T-helper 17 cell (primary cell): ENCODE measurements at places on chromosomes 4 and X.

DNA sequence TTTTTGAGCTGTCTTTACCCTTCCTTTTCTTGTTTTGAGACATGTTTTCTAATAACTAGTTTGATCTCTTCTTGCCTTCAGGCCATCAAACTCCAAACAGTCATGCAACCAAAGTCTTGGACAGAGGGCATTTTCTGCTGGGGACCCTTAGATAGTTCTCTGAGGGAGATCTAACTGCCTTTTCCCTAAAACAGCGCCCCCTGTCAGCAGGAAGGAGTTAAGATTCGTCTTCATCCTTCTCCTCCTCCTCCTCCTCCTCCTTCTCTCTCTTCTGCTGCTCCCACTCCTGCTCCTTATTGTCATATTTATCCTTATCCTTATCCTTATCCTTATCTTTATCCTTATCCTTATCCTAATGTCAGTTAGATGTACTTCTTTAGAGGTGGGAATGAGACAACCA lies 417.2 kb downstream of the TRAM1L1 start:
- no peak for DNase-seq
- H3K36me3 ChIP-seq, result no peaks in the 10 kb centered on the region
- no peaks in the 10 kb centered on the region for H3K27me3 ChIP-seq
- H3K4me1 ChIP-seq, result no peaks in the 10 kb centered on the region
- no peak overlapping the region for H3K27ac ChIP-seq

DNA sequence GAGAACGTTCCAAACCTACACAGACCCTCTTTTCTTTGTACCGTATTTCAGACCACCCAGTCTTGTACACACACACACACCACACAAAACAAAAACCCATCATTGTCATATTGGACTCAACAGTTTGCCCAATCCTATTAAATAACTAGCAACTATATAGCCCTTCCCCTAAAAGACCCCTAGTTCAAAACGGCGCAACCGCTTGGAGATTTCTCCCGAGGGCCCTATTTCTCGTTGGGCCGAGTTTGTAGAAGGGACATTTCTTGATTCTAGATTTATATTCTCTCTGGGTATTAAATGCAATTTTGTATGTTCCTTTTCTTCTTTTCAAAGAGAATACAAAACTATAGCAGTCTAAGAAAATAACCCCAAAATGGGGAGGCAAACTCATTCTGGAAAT lies 547 bp upstream of the PDGFRA start:
- no peak for DNase-seq
- H3K36me3 ChIP-seq, result peaks cover 10% of the 10 kb centered on the region
- peak overlapping the region; percentile 70 for H3K4me3 ChIP-seq
- H3K27ac ChIP-seq, result peak overlapping the region; percentile 9

- H3K4me3 ChIP-seq, result no peak overlapping the region
- no peaks in the 10 kb centered on the region for H3K27me3 ChIP-seq
- peaks cover 7% of the 10 kb centered on the region for H3K4me1 ChIP-seq
Observed at GRCh38 chr4:145878501-145879435, 59.9 kb downstream of the ZNF827 start.

- H3K27me3 ChIP-seq, result no peaks in the 10 kb centered on the region
- no peaks in the 10 kb centered on the region for H3K36me3 ChIP-seq
- DNase-seq, result no peak
- H3K27ac ChIP-seq, result no peak overlapping the region
Observed at GRCh38 chrX:123088331-123088730, 95.7 kb upstream of the GRIA3 start.

- no peaks in the 10 kb centered on the region for H3K27me3 ChIP-seq
- H3K27ac ChIP-seq, result no peak overlapping the region
- DNase-seq, result no peak
- H3K4me3 ChIP-seq, result peak overlapping the region; percentile 19
- peaks cover 6% of the 10 kb centered on the region for H3K4me1 ChIP-seq
- H3K36me3 ChIP-seq, result no peaks in the 10 kb centered on the region
Observed at GRCh38 chr4:46839128-46839527, 69.9 kb downstream of the COX7B2 start.

DNA sequence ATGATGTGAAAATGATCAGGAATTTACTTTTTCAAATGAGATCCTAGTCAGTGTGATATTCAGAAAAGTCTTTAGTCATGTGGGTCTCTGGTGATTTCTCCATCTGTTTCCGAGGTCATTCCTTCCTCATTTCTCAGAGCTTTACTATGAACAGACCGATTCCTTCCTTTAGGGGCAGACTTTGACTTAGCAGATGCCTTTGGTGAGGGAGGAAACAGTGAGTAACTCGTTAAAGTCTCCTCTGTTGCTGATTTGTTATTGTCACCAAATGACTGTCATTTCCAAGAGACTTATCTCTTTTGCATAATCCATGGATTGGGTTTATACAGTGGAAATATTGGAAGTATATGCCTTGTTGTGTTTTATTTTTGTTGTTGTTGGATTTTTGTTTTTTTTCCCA lies 76.2 kb upstream of the CD99 start:
- no peak for DNase-seq
- H3K4me1 ChIP-seq, result peaks cover 23% of the 10 kb centered on the region
- peak overlapping the region; percentile 63 for H3K27ac ChIP-seq
- no peaks in the 10 kb centered on the region for H3K27me3 ChIP-seq

GRCh38 chr4:2587213-2587823 lies 50.9 kb downstream of the FAM193A start:
- no peak for DNase-seq
- H3K27me3 ChIP-seq, result no peaks in the 10 kb centered on the region
- no peak overlapping the region for H3K4me3 ChIP-seq
- peak overlapping the region; percentile 41 for H3K27ac ChIP-seq
- H3K4me1 ChIP-seq, result peaks cover 54% of the 10 kb centered on the region
- H3K36me3 ChIP-seq, result no peaks in the 10 kb centered on the region
